Activated T-cell treated with anti-CD3 and anti-CD28 coated beads for 1 hour (primary cell): ENCODE measurements at places on chromosomes 16 and 17.
A peak's percentile ranks its signal among the peaks of the same experiment; 100 is the strongest.

DNA sequence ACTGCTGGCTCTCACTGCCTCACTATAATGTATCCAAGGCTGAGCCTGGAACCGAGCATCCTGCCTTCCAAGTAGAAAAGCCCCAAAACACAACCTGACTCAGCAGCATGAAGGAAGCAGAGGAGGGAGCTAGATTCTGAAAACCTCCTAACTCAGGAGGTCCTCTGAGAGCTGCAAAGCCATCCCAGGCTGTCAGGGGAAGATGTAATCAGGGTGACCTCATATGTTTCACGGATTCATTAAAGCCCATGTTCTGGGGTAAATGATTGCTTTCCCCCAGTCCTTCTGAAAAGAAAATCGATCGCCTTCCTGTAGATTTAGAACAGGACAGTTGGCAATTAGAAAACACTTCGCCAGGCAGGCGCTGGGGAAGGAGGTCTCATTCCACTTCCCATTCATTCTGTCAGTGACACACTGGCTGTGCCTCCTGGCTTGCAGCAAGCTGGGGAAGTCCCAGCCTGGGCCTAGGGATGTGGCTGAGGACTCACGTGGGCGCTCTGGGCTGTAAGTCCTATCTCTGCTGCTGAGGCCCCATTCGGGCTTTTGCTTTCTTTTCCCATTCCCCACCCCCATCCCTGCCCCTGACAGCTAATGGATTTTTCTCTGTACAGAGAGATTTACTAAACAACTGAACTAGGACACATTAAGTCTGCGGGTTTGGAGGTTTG, 75.7 kb upstream of the TMEM132E start:
- DNase-seq: no peak

- no peak for DNase-seq
Observed at GRCh38 chr16:84141143-84141670, 3.8 kb downstream of the HSDL1 start.

GRCh38 chr16:66961065-66961744, at the start of gene CES3:
CES3 (plus strand) TSS chr16:66961266; CDS start chr16:66961308, 42 bp downstream.
- DNase-seq: peak; percentile 38

- no peak for DNase-seq
Observed at GRCh38 chr16:4536391-4537106, 2.0 kb downstream of the CDIP1 start.

DNA sequence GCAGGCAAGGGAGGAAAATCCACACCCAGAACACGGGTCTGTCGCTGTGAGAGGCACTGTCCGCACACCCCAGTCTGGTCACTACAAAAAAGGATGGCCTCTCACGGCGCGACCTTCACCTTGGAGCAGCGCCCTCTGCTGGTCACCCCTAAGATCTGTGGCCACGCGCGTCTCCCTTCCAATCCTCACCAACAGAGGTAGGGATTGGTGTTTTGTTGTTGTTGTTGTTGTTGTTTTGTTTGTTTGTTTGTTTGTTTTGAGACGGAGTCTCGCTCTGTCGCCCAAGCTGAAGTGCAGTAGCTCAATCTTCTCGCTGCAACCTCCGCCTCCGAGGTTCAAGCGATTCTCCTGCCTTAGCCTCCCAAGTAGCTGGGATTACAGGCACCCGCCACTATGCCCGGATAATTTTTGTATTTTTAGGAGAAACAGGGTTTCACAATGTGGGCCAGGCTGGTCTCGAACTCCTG, 15.0 kb upstream of the C17orf58 start:
- peak; percentile 55 for DNase-seq

DNA sequence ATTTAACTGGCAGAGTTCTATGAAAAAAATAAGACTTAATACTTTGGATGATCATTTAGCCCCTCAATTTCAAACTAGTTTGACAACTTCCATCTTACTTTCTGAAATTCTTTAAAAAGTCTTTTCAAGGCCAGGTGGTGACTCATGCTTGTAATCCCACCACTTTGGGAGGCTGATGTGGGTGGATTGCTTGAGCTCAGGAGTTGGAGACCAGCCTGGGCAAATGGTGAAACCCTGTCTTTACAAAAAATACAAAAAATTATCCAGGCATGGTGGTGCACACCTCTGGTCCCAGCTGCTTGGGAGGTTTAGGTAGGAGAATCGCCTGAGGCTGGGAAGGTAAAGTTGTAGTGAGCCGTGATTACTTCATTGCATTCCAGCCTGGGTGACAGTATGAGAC, 154.4 kb downstream of the TANC2 start:
- no peak for DNase-seq

- no peak for DNase-seq
Observed at GRCh38 chr17:17830740-17831207, 6.0 kb downstream of the SREBF1 start.

GRCh38 chr17:8072729-8073461, 14.6 kb downstream of the ALOX12B start:
- peak; percentile 35 for DNase-seq

GRCh38 chr16:72723781-72724180, 324.1 kb downstream of the ZFHX3 start:
- DNase-seq: no peak

GRCh38 chr17:61155590-61156237, 243.9 kb upstream of the TBX2 start:
- no peak for DNase-seq

GRCh38 chr16:67093098-67093726, 16.5 kb upstream of the PHAF1 start:
- no peak for DNase-seq

DNA sequence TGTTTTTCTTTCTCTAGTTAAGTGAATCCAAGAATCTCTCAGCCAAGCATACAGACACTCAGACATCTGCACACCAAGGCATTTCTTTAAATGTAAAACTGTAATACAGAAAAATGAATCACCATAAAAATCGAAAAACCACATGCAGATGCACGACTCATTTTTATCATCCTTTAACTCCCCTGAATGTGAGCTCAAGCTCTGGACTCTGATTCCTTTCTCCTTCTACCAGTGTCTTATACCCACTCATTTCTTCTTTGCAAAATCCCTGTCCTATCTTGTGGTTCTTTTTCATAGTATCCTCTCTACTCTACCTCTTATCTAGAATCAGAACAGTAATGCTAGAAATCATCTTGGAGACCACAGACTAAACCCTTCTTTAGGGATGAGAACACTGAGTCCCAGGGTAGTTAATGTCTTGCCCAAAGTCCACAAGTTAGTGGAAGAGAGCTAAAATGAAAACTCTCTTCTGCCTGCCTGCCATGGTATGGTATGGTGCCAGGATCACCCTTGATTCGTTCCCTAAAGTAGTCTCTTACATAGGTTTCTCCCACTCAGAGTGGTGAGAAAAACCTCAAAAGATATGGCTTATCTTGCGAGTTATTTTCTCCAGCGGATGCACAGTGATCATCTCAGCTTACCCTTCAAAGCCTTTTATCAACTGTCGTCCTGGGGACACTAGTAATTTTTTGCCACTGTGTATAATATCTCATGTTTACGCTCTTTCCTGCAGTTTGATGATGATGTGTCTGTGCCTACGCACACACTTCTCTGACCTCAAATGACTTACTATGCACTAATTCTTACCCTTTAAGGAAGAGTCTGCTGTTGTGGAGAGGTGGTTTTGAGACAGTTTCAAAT, 30.2 kb downstream of the BRD7 start:
- DNase-seq: no peak

DNA sequence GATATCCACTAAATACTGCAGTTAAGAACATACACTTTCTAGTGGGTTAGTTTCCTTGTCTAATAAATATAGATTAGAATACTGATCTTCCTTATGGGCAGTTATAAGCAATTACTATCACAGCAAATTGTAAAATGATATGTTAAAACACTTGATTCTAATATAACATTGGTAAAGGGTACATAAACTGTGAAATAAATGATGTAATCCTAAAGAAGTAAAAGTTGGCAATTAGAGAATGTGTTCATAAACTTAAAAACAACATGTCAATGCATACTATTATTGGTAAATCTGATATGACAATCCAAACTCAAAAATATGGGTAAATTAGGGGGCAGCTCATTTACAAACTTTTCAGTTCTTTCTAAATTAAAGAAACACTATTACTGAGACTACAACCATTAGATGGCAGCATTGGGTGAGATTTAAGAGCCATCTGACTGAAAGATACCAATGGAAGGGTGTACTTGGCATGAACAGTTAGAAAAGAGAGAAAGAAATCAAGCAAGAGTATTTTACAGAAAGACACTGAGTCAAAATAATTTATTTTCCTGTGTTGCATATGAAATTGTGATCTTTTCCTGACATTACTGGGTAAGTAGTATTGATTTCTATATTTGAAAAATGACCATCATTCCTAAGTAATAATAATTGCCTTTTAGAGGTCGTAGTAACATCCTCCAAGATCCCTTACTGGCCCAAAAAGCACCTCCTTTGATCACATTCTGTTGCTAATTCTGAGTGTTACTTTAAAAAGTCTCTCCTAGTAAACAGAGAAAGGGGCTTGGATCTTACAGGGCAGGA, 119.6 kb downstream of the SPAG9 start:
- no peak for DNase-seq

DNA sequence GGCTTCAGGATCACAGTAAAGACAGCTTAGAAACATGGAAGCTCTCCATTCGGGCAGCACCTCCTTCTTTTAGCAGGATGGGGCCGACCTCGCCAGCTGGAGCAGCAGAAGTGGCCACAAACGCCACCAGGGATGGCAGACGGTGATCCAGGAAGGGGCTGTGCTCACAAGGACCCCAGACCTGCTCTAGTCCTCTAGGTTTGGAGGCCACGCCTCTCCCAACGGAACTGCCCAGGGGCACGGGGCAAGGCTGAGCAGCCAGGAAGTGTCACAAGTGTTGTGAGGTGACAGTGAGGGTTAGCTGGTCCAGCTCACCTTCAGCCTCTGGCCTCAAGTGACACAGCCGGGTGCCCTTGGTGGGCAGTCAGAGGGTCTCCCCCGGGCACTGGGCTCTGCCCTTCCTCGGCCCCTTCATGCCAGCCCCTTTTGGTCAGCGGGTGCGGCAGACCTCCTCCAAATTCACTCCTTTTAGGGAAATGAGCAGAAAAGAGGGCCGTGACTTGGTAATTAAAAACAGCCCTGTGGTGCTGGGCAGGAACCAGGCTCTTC, 20.4 kb downstream of the CEP295NL start:
- no peak for DNase-seq

DNA sequence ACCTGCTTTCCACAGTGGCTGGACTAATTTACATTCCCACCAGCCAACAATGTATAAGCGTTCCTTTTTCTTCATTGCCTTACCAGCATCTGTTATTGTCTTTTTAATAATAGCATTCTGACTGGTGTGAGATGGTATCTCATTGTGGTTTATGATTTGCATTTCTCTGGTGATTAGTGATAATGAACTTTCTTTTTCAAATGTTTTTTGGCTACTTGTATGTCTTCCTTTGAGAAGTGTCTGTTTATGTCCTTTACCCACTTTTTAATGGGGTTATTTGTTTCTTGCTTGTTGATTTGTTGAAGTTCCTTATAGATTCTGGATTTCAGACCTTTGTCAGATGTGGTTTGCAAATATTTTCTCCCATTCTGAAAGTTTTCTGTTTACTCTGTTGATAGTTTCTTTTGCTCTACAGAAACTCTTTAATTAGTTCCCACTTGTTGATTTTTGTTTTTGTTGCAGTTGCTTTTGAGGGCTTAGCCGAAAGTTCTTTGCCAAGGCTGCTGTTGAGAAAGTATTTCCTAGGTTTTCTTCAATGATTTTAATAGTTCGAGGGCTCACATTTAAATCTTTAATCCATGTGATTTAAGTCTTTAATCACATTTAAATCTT, 26.8 kb downstream of the ITGAM start:
- DNase-seq: no peak

- no peak for DNase-seq
Observed at GRCh38 chr17:19011581-19011980, 7.0 kb upstream of the FAM83G start.

DNA sequence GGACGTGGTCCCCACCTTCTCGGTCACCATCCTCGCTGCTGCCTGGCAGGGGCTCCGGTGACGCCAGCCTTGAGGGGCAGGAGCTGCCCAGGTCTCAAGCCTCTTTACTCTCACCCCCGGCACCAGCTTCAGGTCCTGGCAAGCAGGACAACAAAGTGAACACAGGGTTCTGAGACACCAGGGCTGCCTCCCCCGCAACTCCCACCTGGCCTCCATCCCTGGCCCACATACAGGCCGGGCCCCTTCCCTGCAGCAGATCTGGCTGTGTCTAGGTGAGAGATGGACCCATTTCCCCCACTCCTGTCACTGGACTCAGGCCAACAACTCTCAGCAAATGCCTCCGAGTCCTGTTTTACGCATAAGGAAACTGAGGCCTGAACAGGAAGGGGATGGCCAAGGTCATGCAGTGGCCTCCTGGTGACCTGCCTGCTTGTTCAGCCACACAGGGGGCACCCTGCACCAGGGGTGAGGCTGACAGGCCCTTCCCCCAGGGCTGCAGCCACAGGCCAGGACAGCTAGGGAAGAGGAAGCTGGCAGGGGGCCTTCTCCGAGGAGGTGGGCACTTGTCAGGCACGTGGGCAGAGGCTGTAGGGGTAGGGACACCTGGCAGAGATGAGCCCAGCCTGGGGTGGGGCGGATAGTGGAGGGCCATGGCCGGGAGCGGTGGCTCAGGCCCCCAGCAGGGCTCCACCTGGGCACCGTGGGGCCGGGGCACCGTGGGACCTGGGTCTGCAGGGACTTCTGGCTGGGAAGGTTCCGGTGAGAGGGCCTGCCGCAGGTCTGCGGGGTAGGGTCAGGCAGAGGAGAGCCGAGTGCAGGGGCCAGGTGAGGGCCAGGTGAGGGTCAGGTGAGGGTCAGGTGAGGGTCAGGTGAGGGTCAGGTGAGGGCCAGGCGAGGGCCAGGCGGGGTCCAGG, 46.7 kb upstream of the PVALEF start:
- no peak for DNase-seq

DNA sequence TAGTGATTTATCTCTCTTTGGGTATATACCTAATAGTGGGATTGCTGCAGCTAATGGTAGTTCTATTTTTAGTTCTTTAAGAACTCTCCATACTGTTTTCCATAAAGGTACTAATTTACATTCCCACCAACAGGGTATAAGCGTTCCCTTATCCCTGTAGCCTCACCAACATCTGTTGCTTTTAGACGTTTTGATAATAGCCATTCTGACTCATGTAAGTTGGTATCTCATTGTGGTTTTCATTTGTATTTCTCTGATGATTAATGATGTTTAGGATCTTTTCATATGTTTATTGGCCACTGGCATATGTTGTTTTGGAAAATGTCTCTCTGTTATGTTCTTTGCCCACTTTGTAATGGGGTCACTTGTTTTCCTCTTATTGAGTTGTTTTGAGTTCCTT, 88.5 kb upstream of the ZNF267 start:
- DNase-seq: no peak

DNA sequence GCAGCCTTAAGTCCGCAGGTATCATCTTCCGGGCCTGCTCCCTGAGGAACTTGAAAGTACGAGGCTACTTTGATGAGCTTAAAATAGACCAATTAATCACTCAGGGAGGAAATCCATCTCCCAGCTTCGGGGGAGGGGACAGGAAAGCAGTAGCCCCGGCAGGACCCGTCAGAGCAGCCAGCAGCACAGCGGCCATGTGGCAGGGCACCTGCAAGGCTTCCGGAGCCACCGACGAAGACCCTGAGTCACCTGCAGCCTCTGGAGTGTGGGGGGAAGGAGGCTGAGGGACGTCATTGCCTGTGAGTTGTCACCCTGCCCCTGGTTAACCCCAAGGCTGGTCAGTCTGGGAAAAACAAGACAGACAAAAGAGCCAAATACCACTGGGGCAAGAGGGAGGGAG, 4.4 kb upstream of the CYB561 start:
- DNase-seq: no peak
